ENCODE measurements at places on chromosomes 12 and 14.

GRCh38 chr12:4056910-4057845 lies 184.0 kb upstream of the PARP11 start:
- DNase-seq: no peak

DNA sequence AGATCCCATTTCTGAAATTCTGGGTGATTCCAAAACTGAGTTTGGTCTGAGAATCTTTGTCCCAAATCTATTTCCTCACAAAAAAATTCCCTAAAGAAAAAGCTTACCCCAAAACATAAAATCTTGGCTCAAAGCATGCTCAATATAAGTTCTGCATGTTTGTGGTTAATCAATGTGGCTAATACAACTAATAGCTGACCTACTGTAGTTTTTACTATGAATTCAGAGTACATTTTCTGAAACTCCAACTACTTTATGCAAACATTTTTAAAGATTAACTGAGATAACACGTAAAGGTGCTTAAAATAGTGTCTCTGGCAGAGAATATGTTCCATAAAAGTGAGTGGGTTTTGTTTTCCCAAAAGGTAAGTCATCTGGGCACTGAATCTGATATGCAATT lies 133.1 kb downstream of the MED13L start:
- no peak for DNase-seq

GRCh38 chr14:84592770-84593169 lies 937.2 kb upstream of the FLRT2 start:
- DNase-seq: peak; percentile 51

DNA sequence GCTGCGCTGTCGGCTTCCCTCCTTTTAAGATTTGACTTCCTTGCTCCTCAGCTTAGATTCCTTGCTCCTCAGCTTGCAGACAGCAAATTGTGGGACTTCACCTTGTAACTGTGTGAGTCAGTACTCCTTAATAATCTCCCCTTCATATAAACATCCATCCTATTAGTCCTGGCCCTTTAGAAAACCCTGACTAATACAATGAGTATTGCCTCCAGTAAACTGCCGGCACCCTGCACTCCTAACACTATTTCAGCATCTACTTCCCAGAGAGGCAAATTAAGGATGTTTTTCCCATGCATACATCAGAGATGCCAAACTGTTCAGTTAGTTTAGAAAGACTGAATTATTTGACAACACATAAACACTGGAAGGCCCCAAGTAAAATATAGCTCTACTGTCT lies 611.3 kb upstream of the TMEM132C start:
- no peak for DNase-seq

GRCh38 chr14:100989924-100990323 lies 86.4 kb upstream of the RTL1 start:
- DNase-seq: no peak

- DNase-seq: peak; percentile 1
Measured at GRCh38 chr12:71135812-71136176, 22.0 kb downstream of the TSPAN8 start.

- no peak for DNase-seq
Measured at GRCh38 chr12:103832048-103832997, 8.7 kb downstream of the NT5DC3 start.

DNA sequence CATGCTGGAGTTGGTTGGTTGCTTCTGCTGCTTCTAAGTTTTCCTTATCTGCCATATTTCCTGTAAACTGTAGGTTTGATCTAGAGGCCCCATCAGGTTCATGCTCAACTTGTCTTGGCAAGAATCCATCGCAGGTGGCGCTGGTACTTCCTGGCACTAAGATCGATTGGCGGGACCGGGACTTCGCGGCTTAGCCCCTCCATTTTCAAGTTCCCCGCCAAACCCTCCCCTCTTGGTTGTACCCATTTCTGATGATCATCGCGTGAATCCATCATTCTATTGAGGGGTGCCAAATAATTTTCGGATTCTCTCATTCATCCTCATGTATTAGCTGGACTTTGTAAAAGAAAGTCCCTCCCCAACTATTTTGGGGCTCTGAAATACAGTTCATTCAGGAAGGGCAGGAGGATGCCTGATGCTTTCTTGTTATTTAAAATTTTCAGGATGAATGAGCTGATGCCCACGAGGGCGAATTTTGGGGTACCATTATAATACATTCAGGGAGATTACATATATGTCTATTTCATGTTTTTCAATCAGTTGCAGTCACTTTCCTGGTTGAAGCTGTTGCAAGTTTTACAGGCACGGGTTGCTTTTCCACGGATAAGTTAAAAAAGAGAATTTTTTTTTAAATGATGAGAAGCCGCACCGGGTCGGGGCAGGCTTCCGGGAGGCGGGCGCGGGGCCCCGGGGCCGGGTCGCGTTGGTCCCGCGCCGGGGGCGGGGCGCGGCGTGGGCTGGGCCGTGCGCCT lies 395 bp upstream of the BRI3BP start:
- DNase-seq: peak; percentile 59

DNA sequence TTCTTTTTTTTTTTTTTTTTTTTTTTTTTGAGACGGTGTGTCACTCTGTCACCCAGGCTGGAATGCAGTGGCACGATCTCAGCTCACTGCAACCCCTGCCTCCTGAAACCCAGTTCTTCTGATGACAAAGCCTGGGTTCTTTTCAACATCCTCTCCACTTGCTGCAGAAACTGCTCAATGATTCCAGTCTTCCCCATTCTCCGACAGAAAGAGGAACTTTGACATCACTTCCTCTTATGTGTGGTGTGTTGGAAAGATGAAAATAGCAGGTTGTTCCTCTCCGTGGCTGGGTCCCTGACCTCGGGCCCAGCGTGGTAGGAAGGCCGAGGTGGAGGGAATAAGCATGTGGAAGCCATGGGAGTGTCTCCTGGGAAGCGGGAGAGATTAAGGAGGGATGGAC lies 198.4 kb downstream of the PHETA1 start:
- DNase-seq: no peak

DNA sequence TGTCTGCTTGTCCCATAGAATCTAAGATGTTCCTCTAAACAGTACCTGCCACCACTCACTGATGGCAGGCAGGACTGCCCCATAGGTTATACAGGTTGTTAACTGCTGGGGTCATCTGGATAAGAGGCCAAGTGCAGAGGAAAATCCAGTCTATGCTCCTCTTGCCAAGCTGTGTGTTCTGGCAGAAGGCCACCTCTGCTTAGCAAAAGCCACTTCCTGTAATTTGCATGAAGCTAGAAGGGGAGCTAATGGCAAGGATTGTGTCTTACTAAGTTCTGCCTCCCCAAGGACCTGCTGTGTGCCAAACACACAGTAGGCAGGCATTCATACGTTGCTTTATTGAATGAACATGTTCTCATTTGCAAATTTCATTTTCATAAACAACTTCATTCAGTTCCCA lies 445.4 kb downstream of the BCL11B start:
- no peak for DNase-seq

GRCh38 chr12:38586789-38587188 lies 270.2 kb downstream of the ALG10B start:
- DNase-seq: no peak

GRCh38 chr12:129613314-129613713 lies 290.5 kb downstream of the TMEM132D start:
- no peak for DNase-seq

DNA sequence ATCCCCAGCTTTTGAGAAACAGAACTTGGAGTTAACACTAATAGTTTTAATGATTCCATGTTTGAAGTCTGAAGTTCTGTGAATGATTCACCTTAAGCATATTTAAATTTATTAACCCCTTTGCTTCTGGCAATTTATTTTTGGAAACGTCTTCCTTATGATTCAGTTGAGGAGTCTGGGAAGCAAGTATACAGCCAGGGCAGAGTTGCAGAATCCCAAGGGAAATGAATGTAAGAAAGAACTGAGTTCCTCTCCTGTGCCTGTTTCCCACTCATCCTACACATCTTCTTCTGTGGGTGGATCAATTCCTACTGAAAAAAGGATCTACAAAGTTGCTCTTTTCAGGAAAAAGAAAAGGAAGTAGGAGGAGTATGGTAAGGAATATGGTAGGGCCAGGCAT lies 108.2 kb upstream of the CCDC91 start:
- no peak for DNase-seq

- no peak for DNase-seq
Measured at GRCh38 chr12:129312048-129312447, 458.8 kb downstream of the GLT1D1 start.

DNA sequence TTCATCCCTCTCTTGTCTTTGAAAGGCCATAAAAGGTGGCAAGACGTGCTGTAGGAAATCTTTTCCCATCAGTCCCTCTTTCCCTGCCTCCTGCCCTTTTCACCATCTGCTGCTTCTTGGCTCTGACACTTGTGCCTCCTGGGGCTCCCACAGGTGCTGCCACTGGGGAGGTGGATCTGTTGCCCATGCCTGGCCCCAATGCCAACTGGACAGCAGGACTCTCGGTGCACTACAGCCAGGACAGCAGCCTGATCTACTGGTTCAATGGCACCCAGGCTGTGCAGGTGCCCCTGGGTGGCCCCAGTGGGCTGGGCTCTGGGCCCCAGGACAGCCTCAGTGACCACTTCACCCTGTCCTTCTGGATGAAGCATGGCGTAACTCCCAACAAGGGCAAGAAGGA lies 6.5 kb downstream of the CLSTN3 start:
- DNase-seq: no peak

GRCh38 chr12:13864081-13864673 lies 117.2 kb downstream of the GRIN2B start:
- peak; percentile 74 for DNase-seq

DNA sequence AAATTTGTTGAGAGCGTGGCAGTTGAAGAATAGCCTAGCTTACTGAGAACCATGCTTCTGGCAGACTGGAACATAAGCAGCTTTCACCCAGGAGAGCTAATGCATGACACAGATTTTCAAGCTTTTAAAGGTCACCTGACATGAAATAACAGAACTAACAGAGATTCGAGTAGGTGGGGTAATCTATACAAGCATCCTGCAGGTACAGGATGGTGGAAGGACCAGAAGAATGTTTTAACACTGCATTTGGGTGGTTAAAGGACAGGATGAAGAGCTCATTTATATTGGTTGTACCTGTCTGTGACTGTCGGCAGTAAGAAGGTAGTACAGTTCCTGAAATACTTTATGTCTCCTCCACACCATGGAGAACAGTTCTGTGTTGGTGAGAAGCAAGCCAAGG lies 8.9 kb downstream of the PELI2 start:
- no peak for DNase-seq

DNA sequence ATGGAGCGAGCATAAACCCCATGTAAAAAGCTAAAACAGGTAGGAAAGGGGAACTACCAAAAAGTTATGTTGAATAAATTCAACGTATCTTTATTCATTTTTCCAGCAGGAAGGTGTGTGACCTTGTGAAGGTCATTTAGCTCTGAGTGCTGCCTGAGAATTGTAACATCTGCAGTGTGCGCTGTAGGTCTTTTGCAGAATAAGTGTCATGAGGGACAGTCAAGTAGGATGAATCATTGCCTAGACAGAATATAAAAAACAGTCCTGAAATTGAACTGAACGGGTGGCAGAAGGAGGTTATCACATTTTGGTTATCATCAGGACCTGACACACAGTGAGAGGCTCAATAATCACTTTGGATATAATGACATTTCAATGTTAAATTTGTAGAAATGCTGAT lies 334.8 kb upstream of the NOVA1 start:
- DNase-seq: no peak

DNA sequence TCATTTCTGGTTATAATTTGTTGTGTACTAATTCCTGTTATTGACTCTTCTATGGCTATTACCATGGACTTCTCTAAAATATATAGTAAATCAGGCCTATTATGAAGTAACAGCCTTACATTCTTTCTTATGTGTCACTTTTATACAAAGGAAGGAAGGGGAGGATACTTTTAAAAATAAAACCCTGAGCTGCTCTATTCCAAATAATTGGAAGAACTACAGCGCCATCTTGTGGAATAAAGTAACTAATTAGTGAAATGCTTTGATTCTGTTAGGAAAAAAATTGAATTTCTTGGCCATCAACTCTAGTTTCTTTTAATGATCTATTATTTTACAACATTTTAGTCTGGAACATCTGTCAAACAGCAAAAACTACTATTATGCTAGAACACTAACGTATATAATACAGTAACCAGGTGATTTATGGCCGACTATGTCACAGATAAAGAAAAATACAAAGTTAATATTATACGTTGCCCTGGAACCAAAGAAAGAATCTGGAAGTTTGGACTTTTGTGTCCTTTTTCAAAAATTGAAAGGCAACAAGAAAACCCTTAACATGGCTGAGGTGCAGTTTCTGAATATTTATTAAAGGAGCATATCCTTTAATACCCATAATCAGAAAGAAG lies 55.0 kb upstream of the NELL2 start:
- DNase-seq: peak; percentile 84

- no peak for DNase-seq
Measured at GRCh38 chr12:69328426-69328825, 19.8 kb upstream of the LYZ start.

DNA sequence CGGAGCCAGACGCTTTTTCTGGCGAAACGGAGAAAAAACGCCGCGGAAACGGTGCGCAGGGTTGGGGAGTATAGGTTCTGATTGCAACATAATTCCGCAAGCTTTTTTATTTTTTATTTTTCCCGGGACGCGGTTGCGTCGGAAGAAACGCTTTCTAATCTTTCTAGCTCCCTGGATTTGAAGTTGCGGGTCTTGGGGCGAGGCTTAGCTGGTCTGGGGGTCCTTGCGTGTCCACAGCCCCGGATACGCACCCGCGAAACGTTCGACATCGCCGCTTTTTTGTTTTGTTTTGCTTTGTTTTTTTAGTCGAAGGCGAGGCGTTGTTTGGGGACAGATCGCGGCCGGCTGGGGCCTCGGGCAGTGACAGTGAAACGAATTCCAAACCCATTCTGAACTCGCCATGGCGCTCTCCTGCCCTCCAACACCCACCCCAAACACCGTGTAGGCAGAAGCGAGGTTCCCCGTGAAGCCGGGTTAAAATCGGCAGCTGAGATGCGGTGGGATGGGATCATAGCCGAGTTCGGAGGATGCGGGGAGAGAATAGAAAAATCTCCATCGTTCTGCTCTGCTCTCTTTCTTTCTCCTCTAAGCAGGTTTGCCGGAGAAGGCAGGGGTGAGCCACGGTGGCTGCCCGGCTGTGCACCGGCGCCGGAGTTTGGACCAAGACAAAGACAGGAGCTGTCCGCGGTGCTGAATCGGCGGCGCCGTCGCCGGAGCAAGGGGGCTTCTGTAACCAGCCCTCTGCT lies 8.1 kb upstream of the LHX5 start:
- DNase-seq: peak; percentile 55

Measured in lung microvascular endothelial cell (primary cell).